ENCODE measurements at places on chromosomes 1 and 21.

DNA sequence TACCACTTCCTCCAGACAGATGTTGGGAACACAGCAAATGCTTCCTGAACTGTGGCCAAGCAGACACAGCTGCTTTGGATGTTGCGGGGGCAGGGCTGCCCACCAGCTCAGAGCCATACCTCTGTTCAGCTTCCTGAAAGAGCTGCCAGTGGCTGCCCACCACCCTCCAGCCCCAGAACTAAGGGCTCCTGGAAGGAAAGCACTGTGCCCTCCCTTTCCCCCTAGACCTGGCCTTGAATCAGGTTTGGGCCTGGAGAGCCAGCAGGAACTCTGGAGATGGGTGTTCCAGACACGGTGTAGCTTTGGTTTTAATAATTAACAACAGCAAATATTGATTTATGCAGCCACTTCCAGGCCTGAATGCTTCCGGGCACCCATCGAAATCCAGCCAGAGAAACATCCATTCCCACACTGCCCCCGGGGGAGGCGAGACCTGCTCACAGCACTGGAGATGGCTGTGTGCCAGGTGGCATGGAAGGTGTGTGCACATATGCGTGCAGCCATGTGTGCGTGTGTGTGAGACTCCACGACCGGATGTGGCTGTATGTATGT, 45.7 kb downstream of the RAP1GAP start:
- DNase-seq = no peak

DNA sequence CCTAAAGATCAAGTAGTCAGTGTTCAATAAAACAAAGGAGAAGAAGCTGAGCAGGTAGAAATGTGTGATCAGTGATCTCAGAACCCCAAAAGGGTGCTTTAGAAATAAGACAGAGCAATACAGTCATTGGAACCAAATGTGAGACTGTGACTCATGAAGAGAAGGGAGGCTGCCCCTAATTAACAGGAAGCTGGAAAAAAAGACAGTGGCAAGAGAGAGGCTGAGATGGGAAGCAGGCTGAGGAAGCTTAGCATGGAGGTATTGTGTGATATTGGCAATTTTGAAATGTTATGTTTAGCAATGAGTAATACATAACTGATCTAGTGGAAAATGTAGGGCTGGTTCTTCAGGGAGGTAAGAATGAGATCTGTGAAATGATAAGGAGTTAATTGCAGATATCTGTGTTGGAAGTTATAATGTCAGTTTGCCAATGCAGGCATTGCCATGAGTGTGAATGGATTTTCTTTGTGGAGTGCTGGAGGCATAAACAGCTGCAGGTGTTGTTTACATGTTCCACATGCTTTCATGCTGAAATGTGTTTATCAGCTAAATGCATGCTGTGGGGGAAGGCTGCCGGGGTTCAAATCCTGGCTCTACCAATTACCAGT, 90.6 kb upstream of the CACNA1E start:
- no peak for DNase-seq

DNA sequence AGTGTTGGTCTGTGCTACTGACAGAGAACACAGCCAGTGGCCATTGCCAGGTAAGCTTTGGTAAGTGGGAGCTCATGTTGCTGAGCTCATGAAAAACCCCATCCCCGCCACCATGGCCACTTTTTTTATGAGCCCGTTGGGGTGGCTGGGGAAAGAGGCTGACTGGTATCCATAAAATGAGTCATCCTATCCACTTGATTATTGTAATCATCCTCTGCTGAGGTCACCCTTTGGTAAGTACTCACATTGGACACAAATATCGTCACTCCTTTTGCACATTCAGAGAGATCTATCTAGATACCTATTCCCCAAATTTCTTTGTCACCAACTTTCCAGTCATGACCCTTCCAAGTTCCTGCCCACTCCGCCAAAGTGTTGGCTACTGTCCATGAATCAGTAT, 22.0 kb downstream of the SLAMF7 start:
- DNase-seq = no peak

DNA sequence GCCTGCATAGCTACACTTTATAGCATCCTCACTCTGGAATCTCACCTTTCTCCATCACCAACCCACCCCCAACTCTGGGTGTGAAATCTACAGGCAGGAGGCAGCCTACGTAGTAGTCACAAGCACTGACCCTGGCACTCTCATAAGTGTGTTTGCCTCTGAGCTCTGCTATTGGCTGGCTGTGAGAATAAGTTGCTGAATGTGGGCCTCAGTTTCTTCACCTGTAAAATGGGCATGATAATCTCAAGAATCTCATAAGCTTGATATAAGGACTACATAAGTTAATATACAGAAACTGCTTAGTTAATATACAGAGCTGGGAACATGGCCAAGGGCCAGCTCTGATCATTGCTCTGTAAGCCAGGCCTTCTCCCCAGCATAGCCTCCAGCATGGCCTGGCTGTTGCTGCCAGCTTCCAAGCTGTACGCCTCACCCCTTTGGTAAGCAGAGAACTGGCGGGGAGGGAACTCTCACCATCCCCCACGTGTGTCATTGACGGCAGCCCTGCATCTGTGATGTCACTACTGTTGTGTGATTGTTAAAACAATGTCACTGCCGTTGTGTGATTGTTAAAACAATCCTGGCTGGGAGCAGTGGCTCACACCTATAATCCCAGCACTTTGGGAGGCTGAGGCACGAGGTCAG, 53.3 kb downstream of the SYF2 start:
- DNase-seq = no peak

GRCh38 chr1:21932127-21932526, 5.0 kb downstream of the HSPG2 start:
- DNase-seq = no peak

DNA sequence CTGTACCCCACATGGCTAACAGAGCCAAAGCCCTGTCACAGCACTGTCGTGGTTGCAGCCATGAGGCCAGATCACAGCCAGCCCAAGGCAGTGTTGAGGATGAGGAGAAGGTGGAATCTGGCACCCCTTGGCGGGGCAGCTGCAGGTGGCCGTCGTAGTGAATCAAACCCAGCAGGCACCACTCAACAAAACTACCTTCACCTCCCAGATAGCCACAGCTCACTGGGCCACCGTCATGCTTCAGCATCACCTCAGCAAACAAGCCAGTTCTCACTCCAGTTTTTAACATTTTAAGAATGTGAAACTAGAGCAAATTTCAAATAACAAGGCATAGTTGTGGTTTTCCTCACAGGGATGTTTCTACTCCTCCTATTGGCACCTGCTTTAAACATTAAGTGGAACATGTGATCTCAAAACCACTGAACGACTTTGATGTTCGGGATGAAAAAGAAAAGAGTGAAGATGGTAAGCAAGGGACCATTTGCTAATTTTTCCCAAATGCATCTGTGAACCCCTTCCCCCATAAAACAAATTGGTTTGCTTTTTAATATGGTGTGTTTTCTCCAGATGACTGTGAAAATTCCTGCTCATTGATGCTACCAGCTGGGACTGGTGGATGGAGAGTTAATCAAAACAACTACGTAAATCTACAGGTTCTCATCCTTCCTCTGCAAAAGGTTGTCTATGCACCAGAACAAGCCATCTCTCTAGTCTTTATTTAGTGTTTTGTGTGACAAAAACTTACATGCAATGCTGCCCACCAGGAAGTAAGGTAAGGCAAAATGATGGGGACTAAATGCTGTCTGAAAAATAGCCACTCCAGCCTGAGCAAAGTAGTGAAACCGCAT, 45.5 kb downstream of the TOR1AIP2 start:
- DNase-seq = peak; percentile 45

Measured in kidney epithelial cell (primary cell).